ENCODE measurements at places on chromosomes 16 and 17.

DNA sequence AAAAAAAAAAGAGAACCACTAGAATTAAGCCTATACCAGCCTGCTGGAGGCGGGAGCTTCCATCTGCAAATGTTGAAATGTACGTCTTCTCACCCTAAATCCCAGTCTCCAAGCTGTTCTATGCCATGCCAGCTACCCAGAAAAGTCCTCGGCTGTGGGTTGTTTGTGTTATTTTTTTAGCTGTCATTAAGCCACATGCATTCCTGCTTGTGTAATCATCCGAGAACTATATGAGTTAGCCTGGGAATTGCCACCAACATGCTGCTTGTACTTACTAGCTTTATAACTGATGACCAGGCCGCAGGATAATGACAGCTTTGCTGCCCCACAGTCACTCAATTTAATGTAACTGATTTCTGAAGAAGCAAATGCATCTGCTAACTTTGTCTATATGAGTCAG, 313.9 kb upstream of the SALL1 start:
- DNase-seq, result no peak

GRCh38 chr17:34154961-34155730, 99.9 kb upstream of the CCL2 start:
- no peak for DNase-seq

DNA sequence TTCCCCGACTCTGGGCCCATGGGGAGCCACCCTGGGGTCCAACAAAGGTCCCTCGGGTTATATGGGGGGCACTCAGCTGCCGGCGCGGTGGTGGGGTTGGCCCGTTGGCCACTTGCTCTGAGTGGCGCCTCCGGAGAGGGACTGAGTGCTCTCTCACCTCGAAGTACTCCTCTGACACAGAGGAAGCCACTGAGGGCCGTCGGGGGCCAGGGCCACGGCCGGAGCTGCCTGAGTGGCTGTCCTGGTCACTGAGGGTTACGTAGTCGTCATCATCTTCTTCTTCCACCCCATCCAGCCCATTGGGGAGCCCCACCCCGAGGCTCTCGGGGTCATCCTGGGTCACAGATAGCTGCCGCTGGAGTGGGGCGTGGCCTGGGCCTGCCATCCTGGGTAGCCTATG, 25.7 kb downstream of the SLC5A10 start:
- DNase-seq, result no peak

DNA sequence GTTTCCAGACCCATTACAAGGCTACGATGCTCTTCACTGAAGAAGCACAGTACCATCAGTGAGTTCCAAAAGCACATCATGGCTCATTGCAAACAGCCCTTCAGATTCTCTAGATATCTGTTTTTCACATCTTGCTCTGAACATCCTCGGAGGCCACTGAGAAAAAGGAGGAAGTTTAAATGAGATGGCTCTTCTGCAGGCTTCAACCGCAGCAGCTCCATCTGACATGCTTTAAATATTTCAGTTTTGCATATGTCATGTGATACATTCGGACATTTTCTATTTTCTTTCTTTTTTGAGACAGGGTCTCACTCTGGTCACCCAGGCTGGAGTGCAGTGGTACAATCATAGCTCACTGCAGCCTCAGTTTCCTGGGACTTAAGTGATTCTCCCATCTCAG, 396.8 kb downstream of the NPIPA8 start:
- DNase-seq, result peak; percentile 12

DNA sequence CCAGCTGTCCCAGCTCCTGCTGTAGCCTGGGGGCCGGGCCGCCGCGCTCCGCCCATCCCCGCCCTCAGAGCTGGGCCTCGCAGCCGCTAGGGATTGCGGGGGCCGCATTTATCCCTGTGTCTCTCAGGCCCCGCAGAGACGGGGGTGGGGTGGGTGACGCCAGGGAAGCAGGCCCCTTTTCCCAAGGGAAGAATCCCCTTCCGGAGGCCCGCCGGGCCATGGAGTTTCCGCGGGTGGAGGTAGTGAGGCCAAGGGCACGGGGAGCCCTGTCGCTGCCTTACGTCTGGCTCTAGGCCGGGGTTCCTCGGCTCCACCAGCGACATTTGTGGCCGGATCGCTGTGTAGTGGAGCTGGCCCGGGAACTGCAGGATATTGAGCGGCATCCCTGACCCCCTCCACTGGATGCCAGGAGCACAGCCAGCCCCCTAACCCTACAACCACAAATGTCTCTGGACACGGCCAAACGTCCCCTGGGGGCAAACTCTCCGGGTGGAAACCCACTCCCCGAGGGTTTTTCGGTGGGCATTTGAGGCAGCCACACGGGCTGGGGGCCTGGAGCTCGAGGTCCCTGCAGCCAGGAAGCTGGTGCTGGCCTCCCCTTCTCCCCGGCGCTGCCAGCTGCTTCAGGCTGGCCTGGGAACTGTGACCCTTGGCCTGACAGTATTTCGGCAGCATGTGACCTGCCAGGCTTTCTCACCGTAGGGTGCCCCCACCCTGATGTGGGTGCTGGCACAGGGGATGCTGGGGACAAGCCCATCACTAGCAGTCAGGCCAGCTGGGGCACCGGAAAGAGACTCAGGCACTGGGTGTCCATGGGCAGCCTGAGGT, 12.0 kb upstream of the CD300A start:
- DNase-seq, result no peak

GRCh38 chr16:12350945-12351344, 374.4 kb downstream of the SNX29 start:
- no peak for DNase-seq

DNA sequence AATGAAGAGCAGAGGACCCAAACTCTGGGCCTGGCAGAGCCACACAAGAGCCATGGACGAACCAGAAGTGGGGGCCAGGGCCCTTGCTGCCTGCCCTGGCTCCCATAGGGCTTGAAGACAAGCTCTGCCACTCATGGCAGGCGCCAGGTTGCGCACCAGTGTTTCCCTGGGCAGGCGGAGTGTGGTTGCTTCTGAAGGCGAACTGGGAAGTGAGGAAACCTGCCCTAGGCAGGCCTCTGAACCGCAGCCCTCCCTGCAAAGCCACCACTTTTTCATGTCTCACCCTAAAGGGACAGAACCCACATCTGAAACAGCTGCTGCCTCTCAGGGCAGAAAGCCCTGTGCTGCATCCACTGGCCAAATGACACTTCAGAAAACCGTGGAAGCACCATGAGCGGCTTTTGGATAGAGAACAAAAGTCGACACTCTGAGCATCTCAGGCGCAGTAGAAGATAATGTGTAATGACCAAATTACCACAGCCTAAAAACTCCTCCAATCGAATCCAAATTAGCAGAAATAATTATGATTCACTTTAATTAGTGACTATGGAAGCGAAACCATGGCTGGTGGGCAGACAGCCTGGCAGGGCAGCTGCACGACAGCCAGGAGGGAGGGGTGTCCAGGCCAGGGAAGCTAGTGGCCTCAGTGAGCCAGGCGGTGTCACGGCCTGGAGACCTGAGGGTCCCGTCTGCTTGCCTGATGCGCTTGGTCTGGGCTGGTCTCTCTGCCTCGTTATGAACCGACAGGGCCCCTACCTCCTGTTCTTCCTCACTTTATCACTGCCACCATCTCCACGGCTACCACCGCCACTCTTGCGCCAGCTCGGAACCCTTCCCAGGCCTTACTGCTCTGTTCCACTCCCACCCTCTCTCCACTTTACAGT, 59.1 kb downstream of the PRMT7 start:
- DNase-seq, result no peak

DNA sequence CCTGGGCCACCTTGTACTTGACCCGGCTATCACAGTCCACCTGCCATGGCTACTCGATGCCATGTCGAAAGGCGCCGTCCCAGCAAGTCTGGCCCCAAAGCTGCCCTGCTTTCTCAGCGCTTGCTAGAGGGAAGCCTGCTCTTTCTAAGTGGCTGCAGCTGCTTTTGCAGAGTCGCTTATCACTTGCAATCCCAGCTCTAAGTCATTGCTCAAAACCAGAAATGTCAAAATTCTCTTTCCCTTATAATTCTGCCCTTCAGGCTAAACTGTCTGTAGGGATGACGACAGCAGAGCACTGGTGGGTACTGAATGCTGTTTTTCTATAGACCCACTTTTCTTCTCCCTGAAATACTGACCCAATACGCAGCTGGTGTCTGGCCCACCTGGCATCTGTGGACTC, 184.2 kb downstream of the ENGASE start:
- no peak for DNase-seq

DNA sequence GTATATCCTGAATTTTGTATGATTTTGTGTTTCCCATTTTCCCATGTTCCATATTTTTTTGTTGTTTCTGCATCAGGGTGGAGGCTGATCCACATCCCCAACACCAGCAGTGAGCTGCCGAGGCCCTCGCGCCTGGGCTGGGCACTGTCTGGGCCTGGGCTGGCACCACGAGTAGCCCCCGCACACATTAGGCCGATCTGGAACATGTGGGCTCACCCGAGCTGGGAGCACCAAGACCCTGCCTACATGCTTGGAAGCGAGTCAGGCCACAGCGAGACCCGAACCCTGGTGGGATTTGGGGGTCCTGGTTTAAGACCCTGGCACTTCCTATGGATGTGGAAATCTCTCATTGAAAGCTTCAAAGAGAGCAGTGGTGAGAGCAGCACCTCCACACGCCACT, 8.5 kb downstream of the KCTD5 start:
- no peak for DNase-seq

GRCh38 chr17:1783271-1783670, 21.4 kb downstream of the SERPINF1 start:
- no peak for DNase-seq

DNA sequence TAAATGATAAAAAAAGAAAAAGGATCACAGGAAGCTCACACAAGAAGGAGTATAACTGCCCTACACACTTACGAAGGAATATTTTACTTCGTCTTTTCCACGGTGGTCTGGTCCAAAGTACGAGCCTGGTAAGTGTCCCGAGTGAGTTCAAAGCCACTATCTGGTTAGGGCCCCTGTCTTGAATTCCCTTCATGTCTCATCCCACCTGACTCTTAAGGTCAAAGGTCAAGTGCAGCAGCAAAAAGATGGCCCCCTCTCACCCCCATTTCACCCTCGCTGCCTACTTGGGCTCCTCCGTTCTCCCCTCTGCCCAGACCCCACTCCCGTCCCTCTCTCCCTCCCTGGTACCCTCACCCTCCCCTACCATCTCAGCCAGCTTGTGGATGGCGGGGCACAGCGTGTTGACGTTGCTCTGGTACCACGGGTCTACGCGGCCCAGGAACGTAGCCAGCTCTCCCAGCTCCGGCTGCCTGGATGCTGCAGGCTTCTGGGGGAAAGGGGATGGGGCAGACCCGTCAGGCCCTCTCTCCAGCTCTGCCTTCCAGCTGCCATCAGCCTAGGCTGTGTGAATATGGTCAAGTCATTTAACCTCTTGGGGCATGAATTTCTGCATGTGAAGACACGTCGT, 27.8 kb upstream of the MFSD6L start:
- no peak for DNase-seq

GRCh38 chr16:78096386-78096785, 3.1 kb upstream of the WWOX start:
- DNase-seq, result no peak

- DNase-seq, result peak; percentile 13
Measured at GRCh38 chr17:47162013-47162622, 27.0 kb downstream of the CDC27 start.

DNA sequence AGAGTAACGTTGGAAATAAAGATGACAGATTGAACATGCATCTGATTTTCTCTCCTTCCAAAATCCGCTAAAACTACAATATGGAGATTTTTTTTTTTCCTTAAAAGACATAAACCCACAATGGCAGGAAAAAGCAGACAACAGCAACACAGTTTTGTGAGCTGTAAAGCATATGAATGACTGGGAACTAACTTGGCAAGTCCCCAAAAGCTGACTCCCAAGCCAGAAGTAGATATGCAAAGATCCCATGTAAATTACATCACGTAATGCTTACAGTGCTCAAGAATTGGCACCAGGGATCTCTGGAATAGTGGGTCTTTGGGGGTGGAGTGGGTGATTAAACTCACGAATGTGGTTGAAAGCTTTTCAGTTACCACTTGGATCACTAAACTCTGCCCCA, 106.6 kb downstream of the ELAC2 start:
- DNase-seq, result no peak

DNA sequence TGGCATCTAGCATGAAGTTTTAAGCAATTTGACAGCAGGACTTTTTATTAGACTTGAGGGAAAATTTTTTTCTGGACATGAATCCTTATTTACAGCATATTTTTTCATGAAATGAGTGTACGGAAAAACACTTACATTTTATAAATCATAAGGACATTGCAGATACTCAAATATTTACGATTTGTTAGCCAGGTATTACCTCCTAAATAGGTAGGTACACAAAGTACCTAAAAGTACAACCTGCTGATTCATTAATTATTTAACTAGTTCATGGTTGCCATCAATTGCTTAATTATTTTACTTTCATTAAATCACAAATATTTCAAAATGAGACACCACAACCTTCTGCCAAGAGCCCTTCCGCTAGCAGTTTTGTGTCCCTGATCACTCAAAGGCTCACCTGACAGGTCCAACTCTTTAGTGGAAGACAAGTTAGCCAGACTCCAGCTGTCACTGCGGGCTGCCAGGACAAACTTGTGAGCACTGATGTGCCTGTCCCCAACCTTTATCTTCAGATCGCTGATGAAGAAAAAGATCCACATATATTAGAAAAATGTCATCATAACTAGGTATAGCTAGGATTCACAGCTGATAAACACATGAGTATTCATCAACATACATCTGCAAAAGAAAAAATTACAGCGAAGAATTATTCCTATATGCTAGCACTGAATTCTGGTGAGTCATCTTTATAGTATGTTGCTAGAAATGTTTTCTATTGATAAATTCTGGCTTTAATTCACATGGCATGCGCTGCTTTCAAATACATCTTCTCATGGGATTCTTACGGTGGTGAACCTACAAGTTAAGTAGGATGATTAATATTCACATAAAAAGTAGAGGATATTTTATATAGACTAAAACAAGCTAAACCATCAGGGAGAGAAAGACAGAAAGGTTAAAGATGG, 28.2 kb downstream of the ANKFY1 start:
- no peak for DNase-seq

All from NAMALWA (cell line).